ENCODE measurements at places on chromosomes 3 and 15.
A peak's percentile ranks its signal among the peaks of the same experiment; 100 is the strongest.

DNA sequence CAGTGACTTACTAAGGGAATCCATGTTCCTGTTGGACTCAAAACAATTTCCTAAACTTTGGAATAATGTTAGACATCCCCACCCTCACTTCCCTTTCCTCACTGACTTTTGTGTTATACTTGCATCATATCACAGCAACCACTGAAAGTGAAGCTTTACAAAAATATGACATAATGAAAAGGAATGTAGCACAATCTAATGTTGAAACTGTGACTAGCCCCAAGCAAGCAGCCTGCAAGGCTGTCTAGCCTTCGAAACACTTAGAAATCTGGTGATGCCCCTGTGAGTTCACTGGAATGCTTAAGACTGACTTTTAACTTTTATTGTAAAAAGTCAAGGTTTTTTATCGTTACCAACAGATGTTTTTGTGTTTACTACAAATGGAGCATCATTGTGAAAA lies 203.7 kb upstream of the ZNF385D start:
- DNase-seq = no peak

- DNase-seq = no peak
Observed at GRCh38 chr3:103907567-103907966, 1459.1 kb upstream of the ALCAM start.

- no peak for DNase-seq
Observed at GRCh38 chr3:148999806-149000205, 8.5 kb downstream of the GYG1 start.

GRCh38 chr15:37709669-37710068 lies 224.8 kb upstream of the TMCO5A start:
- no peak for DNase-seq

DNA sequence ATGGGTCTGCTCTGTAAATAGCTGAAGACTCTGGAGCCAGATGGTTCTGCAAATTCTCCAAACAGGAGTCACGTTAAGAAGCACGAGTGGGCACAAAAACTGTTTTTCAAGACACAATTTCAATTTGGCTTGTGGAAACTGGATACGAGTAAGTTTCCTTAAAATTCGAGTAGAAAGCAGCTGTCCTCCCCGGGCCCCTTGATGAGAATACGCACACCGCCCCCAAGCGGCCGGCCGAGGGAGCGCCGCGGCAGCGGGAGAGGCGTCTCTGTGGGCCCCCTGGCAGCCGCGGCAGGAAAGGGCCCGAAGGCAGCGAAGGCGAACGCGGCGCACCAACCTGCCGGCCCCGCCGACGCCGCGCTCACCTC lies 778 bp upstream of the THBS1 start:
- DNase-seq = peak; percentile 91

- no peak for DNase-seq
Observed at GRCh38 chr3:127273206-127273605, 14.6 kb downstream of the PRR20G start.

- no peak for DNase-seq
Observed at GRCh38 chr3:194098081-194098842, 37.7 kb upstream of the HES1 start.

- DNase-seq = no peak
Observed at GRCh38 chr3:33095436-33095835, 1.5 kb downstream of the GLB1 start.

DNA sequence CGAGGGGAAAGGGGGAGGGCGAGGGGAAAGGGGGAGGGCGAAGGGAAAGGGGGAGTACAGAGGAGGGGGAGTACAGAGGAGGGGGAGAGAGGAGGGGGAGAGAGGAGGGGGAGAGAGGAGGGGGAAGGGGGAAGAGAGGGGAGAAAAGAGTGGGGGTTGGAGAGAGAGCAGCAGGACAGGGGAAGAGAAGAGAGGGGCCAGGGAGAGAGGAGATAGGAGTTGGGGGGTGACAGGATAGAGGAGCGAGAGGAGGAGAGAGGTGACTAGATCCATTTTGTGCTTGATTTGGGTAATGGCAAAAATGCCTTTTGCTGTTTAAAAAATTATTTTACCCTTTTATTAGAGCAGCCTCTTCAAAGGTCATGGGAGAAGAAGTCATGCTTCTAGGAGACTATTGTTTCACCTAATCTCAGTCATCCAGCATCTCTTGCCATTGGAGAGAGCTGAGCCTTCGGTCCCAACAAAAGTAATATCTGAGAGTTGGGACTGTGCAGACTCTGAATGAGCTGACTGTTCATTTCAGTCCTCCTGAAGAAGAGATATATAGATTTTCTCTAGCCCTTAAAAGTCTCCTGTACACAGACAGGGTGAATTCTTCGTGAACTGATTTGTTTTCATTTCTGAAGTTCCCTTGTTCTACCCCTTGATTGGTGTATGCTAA lies 15.1 kb upstream of the TOP2B start:
- DNase-seq = no peak

DNA sequence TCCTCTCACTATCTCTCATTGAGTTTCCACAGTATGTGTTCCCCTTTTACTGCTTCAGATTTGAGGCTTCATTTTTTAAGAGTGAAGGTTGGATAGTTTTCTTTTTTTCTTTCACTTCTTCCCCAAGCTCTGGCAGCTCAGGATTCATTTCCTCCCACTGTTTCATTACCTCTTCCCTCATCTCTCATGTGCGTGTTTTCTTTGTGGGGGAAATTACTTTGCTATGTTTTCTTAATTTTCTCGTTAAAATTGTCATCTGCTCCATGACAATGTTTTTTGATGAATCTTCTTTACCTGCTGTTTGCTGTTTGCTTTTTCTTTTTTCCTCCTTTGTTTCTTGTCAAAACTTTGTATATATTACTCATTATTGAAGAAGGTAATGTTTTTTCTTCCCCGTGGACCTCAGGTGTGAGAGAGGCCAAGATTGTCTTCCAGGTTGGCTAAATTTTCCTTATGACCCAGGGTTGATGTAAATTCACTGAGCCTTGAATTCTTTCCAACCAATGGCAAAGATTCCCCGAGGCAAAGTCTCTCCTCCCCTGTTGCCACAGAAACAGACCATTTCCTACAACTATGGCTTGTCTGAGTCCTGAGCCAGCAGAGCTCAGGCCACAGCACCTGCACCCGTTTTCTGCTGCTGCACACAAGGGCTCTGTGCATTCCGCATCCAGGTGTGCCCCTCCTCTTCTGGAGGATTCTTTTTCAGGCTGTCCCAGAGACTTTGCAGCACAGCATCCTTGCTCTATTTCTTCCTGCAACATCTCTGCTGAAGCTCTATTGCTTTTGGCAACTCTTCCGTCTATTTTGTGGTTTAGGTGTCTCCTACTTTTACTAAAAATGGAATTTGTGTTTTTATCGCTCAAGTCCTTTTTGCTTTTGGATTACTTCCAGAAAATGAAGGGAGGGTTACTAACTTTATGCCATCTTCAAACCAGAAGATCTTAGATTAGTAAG lies 66.1 kb downstream of the NOX5 start:
- no peak for DNase-seq

DNA sequence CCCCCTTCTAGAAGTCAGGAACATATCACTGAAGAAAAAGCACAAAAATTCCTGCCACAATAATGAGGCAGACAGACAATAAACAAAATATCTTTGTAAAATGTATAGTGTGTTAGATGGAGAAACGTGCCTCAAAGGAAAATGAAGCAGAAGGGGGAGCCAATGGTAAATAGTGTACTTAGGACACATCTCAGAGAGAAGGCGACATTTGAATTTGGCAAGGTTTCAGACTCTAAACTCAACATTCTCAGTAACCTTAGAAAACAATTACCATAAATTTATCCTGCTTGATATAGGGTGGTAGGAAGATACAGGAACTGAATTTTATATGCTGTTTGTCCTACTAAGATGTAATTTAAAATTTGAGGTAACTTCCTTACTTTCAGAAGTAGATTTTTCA lies 52.6 kb upstream of the PTX3 start:
- DNase-seq = no peak

DNA sequence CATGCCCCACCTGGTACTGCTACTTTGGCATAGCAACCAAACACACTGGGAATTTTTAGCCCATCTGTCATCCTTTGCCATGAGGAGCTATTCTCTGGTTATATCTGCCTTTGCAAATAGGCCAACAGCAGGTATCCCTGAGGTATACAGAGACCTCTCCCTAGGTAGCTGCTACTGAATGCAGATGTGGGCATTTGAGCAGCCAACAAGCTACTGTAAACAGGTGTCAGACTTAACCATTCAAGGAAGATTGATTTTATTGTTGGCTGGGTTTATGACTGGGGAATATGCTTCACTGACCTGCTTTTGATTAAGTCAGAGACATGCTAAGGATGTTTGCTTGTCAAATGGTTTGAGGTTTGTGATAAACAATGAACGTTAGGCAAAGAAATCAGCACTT lies 183.2 kb downstream of the OXSM start:
- DNase-seq = no peak

- no peak for DNase-seq
Observed at GRCh38 chr15:98980899-98981228, 26.7 kb downstream of the PGPEP1L start.

- no peak for DNase-seq
Observed at GRCh38 chr3:197487911-197488391, 67.8 kb downstream of the BDH1 start.

DNA sequence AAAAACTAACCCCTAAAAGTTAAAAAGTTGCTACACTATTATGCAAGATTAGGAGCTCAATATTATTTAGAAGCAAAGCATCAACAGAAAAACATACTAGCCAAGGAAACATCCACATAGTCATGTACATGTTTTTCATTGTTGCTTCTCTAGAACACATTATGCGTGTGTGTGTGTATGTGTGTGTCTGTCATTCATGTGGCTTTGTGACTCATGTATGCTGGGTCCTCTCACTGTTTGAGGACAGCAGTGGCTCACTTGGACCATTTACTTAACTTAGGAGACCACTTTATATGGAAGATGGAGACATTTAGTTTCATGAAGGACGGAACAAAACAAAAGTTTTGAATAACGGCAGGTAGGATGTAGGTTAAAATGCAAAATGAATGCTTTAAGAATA lies 219.4 kb upstream of the THBS1 start:
- DNase-seq = no peak

- DNase-seq = no peak
Observed at GRCh38 chr15:41546851-41547786, 3.1 kb upstream of the RPAP1 start.

GRCh38 chr3:28590860-28591259 lies 242.2 kb upstream of the AZI2 start:
- DNase-seq = no peak

DNA sequence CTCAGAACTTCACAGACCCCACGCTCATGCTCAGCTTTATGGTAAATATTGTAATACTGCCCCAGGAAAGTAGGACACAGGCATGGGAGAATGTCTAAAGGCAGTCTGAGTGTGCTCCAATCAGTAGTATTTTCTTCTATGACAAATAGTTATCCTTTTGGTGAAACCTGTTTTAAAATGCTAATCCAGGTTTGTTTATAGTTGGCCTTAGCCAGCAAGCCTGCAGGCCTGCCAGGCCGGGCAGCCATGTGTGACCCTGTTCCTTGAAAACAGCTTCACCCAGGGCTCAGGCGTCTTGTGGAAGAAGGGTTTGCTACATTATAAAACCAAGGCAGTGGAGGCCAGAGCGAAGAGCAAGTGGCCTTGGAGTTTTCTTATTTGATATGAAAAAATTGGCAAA lies 104.7 kb downstream of the SEMA6D start:
- DNase-seq = no peak

- no peak for DNase-seq
Observed at GRCh38 chr15:66132251-66132816, 121.2 kb downstream of the MEGF11 start.

DNA sequence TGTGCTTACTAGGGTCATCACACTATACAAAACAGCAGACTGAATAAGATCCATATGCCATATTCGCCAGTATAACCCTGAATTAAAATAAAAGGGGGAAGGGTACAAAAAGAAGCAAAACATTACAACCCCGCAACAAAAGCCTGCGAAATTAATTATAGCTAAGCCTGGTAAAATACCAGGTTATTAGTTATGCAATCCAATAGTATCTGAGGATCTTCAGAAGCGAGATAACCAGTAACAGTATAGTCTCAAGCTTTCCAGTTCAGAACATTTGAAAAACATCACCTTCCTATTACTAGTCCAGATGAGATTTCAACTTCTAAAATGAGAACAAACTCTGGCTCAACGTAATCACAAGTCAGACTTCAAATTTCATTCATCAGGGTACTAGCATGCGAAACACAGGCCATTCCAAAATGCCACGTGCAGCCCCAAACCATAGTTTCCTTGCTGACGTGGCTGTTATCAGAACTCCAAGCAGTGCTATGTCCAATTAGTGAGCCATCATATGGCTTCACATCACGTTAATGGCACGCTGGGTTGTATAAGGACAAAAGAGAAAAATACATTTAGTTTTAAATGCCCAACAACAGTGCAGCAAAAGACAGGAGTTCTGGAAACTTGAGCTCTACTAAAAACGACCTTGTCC lies 1.1 kb downstream of the SSR3 start:
- no peak for DNase-seq

DNA sequence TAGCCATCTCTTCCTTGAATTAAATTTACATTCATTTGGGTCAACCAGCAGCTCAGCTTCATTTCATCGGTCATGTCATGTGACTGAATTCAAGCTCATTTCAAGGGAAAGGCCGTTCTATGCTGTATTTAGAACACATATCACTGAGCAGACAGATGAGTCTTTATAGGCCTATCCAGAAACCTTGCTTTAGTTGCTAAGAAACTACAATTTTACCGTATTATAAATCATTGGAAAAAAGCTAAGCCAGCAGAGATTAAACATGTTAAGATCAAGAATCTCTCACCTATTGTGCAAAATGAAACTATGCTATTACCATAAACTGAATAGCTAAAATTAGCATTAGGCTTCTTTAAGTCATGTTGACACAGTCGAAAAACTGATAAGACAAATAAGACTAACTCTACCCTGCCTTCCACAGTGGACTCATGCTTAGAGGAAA lies 2.2 kb downstream of the NPTN start:
- DNase-seq = no peak

- DNase-seq = no peak
Observed at GRCh38 chr15:49927189-49927861, 191.7 kb downstream of the ATP8B4 start.

DNA sequence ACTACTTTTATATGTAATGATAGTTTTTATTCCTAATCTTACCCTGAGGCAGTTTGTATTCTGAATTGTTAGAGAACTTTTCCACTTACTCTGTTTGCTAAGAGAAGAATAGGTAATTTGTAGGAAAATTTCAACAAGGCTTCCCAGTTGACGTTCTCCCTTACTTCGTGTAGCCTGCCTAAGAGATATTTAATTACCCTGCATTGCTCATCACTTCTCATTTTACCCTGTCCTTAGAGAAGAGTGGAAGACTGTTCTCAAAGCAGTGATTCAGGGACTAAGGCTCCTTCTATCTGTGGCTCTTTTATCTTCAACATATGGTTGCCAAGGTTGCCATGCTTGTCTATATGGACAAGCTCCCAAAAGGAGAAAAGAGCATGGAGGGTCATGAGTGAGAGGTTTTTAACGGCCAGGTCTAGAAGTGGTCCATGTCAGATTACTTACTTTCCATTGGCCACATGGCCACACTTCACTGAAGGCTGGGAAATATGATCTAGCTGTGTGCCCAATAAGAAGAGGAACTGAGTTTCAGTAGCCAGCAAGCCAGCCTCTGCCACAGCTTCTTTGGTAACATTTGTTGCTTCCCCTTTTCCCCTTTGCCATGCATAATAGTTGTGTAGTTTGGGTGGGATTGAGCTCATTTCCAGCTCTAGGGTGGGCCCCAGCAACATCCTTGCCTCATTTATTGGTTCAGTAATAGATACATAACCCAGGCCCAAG lies 22.1 kb downstream of the PDE8A start:
- no peak for DNase-seq

- DNase-seq = no peak
Observed at GRCh38 chr3:184766555-184767261, 45.3 kb upstream of the VPS8 start.

GRCh38 chr3:60330107-60330506 lies 921.1 kb downstream of the FHIT start:
- DNase-seq = no peak
